ENCODE measurements at places on chromosomes 6 and 20. TPM values are rescaled to one million over a fixed set of nuclear protein-coding genes. Genes with fewer than 3 reads are reported as not detected.

The TCP11 gene
- not detected for total RNA-seq

The FAM210B gene
- 88.4 TPM for total RNA-seq

The SUMO4 gene
- total RNA-seq, result 1.2 TPM

The PPP1R14C gene
- not detected for total RNA-seq

The ABHD16B gene
- total RNA-seq, result not detected

The HSPA1B gene
- total RNA-seq, result 186 TPM

The CST5 gene
- not detected for total RNA-seq

The LY6G6C gene
- total RNA-seq, result not detected

The UNC5CL gene
- total RNA-seq, result 2.4 TPM

The EPPIN gene
- total RNA-seq, result not detected

The TRPC4AP gene
- 161 TPM for total RNA-seq

The CHD6 gene
- total RNA-seq, result 52.0 TPM

The LGSN gene
- total RNA-seq, result 0.53 TPM

The IPCEF1 gene
- not detected for total RNA-seq

The COL11A2 gene
- 0.55 TPM for total RNA-seq

The MCUR1 gene
- total RNA-seq, result 27.6 TPM

The TMEM244 gene
- not detected for total RNA-seq

The PNPLA1 gene
- total RNA-seq, result not detected

The EMILIN3 gene
- 0.29 TPM for total RNA-seq

The RSPO3 gene
- not detected for total RNA-seq

The FNDC11 gene
- not detected for total RNA-seq

The KIAA0408 gene
- not detected for total RNA-seq

The CARMIL1 gene
- total RNA-seq, result 2.9 TPM

The PSMB1 gene
- 528 TPM for total RNA-seq

The ZNF311 gene
- total RNA-seq, result not detected

The PACRG gene
- not detected for total RNA-seq
